MCF 10A (cell line): ENCODE measurements at places on chromosomes 16 and 17. TPM values are rescaled to one million over a fixed set of nuclear protein-coding genes. Genes with fewer than 3 reads are reported as not detected.

The RPH3AL gene
- 0.89 and 1.6 TPM in 2 replicates for total RNA-seq

The ABCA6 gene
- 34.5 TPM in 2 replicates for total RNA-seq

DNA sequence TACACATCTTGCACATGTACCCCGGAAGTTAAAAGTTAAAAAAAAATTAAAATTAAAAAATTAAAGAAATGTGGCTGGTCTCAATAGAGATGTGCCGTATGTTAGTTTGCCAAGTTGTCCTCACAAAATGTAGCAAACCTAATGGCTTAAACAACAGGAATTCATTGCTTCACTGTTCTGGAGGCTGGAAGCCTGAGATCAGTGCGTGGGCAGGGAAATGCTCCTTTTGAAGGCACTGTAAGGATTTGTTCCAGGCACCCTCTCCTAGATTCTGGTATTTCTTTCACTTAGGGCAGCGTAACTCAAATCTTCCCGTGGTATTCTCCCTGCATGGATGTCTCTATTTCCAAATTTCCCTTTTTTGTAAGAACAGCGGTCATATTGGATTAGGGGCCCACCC, 32.7 kb upstream of the MON1B start:
- H3K27ac ChIP-seq = no peak overlapping the region
- H3K27me3 ChIP-seq = no peaks in the 10 kb centered on the region
- no peak for DNase-seq

DNA sequence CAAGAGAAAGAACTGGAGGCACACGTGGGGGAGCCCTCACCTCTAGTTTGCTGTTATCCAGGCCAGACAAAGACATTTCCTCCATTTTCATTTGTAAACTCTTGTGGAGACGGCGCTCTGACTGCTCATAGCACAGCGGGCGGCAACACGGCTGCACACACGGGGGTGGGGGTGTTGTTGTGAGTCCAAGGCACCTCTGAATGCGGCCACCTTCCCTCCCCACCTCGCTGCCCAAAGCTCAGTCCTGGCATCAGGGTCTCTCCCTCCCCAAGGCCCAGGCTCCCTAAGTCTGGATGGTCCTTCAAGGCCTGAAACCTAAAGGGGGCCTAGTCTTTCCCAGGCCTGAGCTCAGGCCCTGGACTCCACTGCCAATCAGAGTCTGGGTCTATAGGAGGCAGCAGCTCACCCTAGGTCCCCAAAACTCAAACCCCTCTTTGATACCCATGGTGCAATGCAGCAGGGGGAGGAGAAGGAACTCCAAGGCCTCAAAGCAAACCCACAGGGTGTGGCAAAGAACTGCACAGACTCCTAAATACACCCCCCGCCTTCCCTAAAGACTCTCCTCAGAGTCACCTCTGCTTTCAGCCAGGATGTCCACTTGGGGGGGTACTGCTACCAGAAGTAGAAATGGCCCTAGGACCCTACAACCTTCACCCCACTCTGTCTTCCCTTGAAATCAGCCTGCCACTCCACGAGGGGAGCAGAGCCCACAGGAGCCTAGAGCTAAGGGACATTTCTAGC, 1.5 kb downstream of the ATXN7L3 start:
- H3K36me3 ChIP-seq = peaks cover 59% of the 10 kb centered on the region
- peak overlapping the region; percentile 89 for H3K4me3 ChIP-seq
- peak overlapping the region; percentile 81 for H3K27ac ChIP-seq
- H3K27me3 ChIP-seq = no peaks in the 10 kb centered on the region

- peak; percentile 83 for DNase-seq
- H3K4me3 ChIP-seq = peak overlapping the region; percentile 96
- peaks cover 55% of the 10 kb centered on the region for H3K36me3 ChIP-seq
- peak overlapping the region; percentile 99 for H3K27ac ChIP-seq
- H3K4me1 ChIP-seq = peaks cover 11% of the 10 kb centered on the region
Measured at GRCh38 chr17:36533935-36534839, 481 bp downstream of the MYO19 start.

DNA sequence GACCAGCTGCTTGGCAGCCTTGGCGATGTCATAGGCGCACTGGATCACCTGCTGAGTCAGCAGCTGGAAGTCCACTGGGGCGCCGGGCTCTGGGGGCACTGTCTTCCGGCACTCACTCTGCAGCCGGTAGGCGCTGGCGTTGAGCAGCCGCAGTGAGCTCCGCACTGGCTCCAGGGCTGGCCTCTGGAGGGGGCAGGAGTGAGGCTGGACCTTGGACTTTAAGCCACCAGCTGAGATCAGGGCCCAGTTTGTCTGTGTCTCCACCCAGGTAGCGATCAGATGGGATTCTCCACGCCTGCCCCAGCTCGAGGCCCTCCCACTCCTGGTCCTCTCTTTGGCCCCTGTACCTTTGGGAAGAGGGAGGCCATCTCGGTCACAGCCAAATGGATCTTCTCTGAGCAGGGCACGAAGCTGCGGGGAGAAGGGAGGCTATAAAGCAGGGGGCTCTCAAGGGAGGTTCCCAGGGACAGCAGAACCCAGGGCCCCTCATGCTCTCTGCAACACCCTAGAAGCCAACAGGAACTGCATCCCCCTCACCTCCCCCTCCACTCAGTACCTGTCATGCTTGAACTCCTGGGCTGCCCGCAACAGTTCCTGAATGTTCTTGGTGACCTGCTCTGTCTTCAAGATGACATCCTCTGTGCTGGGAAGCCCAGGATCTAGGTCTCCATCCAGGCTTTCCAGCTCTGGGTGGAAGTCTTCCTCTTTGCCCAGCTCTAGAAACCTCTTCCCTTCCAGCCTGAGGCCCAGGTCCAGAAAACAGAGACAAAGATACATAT, 6.4 kb downstream of the TP53I13 start:
- H3K36me3 ChIP-seq = peaks cover 43% of the 10 kb centered on the region
- no peaks in the 10 kb centered on the region for H3K27me3 ChIP-seq
- H3K4me3 ChIP-seq = no peak overlapping the region
- peaks cover 18% of the 10 kb centered on the region for H3K4me1 ChIP-seq
- no peak for DNase-seq
